ENCODE measurements at places on chromosomes 6 and 20.

GRCh38 chr6:150930841-150931240 lies 65.3 kb downstream of the MTHFD1L start:
- no peak for DNase-seq

DNA sequence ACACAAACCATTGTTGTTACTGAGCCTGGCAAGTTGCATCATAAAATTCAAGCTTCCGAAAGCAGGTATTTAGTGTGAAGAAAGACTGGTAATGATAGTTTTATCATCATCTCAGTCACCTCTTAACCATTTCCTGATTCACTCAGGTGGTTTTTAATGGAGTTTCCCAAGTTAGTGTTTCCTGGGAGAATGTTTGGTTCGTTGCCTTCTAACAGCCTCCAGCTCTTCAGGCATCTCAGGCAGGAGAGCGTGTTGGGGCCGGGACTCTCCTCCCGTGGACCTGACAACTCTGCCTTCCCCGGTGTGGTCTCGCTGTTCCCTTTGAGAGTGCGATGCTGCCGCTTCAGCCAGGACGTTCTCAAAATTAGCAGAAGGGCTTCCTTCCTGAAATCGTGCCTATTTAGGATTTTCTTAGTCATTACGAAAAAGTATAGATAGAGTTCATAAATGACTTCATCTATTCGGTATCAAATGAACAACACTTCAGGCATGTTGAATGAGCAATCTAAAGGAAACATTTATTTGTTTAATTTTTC lies 105.0 kb upstream of the QKI start:
- no peak for DNase-seq

DNA sequence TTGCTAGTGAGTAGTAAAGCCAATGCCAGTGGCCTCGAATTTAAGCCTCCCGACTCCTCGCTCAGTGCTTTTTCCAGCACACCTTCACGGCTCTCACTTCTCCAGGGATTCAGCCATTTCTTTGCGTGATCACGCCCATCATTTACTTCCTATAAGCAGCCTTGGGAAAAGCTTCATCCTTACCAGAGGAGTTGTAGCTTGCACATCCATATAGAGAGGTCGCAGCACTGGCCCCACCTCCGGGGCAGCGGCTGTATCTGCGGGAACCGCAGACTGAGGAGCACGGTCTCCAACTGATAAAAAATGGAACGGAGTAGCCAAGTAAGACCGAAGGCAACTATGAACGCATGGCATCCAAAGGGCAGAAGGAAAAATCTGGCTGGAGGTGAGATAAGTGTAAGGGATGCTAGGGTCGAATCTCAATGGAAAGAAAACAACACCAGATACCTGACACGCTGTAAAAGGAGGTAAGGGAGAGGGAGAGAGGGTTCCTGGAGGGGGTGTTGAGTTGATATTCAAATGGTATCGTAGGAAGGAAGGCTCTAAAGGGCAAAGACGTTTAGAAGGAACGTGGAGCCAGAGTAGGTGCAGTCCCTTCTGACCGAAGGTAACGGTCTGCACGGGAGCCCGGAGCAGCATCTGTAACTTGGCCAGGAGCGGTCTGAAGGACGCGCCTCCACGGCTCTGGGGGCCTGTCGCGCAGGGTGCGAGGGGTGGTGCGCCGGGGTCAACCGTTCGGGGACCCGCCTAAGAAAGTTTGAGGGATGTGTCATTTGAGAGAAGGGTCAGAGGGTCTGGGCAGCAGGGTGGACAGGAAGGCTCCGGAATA lies 640 bp downstream of the NFS1 start:
- no peak for DNase-seq

DNA sequence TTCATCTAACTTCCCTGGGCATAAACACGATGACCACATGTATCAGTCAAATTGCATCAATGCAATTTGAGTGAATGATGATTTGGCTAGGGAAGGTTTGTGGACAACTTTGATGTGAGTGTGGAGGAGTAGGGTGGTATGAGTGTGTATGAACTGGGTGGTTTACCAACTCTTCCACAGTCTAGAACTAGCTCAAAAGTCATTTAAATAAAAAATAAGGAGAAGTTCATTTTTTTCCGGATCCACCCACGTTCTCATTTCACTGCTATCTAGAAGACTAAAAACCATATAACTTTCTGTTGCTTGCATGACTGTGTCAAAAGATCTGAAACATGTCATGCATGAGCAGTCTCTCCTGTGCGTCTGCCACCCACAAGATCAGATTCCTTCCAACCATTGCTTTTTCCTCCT lies 23.6 kb downstream of the SLC35D3 start:
- no peak for DNase-seq

DNA sequence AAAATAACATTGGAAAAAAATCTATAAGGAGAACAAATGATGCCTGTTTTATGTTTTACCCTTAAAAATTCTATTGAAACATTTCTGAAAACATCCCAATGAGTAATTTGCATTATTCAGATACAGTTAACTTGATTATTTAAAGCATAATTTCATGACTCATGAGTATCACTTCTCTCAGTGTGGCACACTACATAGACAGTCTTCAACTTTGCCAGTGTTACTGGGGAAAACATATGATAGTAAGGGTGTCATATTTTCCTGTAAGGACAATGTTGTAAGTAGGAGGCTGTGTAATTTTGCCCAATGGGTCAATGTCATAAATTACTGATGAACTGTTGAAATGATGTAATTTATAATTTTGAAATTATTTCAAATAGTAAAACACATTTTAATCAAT lies 125.5 kb downstream of the PHACTR1 start:
- no peak for DNase-seq

GRCh38 chr20:60238992-60239660 lies 280.9 kb downstream of the CDH26 start:
- DNase-seq = no peak

DNA sequence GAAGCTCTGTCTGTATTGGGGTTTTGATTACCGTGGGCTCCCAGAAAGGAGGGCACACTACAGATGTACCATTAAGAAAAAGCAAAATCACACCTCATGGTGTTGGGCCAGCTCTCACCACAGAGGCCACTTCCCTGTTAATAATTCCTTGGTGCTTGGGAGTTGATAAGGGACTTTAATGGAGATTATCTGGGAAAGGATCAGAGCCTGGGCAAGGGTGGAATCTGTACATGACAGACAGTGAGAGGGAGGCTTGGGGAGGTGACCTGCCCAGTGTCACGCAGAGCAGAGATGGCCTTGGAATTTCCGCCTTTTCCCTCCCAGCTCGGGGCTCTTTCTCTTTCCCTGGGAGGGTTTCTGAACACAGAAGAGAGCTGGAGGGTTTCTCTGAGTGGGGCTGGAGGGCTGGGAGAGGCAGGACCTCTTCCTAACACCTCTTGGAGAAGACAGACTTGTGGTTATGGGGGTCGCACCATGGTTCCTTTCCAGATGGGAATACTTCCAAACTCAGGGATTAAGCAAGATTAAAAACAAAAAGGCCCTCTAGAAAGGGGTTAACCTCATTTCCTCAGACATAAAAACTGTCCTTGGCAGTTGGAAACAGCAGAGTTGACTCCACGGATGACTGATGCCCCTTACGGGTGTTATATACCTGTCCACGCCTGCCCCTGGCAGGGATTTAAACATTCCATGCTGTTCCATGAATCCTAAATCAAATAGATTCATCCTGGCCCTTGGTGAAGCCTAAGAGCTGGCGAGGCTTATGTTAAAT lies 16.8 kb upstream of the KCNK16 start:
- no peak for DNase-seq
